ENCODE measurements at places on chromosomes 3 and 15. TPM values are rescaled to one million over a fixed set of nuclear protein-coding genes. Genes with fewer than 3 reads are reported as not detected.

MTHFS gene
- total RNA-seq: 19.2 TPM

TTC14 gene
- 27.2 TPM for total RNA-seq

DNA sequence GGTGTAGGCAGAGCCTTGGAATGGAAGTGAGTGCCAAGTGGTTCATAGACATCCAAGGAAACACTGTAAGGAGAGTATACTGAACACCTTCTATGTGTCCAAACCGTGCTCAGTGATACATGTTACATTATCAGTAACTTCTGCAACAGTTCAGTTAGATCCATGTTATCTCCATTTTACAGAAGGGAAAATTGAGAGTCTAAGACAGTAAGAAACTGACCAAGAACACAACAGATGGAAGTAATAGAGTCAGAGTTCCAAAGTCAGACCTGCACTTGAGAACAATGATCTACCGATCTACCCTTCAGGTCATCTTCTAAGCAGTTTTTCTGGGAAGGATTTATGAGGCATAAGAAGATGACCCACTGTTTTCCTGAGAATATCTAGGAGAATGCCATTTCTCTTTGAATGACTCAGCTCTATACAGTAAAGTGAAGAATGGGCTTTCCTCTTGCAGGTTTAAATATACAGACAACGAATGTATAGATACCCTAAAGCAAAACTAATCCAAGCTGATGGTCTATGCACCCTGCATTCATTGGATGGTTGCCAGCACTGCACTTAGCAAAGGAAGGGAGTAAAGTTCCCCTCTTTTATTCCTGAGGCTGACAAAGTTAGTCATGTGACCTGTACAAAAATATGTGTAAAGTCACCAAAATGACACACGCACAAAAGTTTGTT is 604.1 kb upstream of the MDFIC2 start:
- no peak for DNase-seq

KBTBD8 gene
- total RNA-seq: 1.9 TPM

DNA sequence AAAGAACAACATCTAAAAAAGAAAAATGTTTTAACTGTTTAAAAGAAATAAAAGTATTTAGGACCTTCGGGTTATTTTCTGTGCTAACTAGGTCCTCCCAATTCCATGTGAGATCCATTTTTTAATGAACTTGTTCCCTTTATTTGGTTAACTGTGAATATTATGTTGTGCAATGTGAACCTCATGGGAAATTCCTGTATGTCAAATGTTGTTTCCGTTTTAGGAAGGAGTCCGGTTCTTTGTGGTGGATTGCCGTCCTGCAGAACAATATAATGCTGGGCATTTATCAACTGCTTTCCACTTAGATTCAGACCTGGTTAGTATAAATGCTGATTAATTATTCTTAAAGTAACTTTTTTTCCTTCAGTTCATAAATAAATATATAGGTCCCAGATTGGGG is 35.5 kb upstream of the NIT2 start:
- DNase-seq: no peak

TIPARP gene
- 26.4 TPM for total RNA-seq

GRCh38 chr3:31534065-31534425 is 1.3 kb downstream of the STT3B start:
- DNase-seq: no peak

- no peak for DNase-seq
Measured at GRCh38 chr3:62249855-62250543, 123.4 kb downstream of the FEZF2 start.

DNA sequence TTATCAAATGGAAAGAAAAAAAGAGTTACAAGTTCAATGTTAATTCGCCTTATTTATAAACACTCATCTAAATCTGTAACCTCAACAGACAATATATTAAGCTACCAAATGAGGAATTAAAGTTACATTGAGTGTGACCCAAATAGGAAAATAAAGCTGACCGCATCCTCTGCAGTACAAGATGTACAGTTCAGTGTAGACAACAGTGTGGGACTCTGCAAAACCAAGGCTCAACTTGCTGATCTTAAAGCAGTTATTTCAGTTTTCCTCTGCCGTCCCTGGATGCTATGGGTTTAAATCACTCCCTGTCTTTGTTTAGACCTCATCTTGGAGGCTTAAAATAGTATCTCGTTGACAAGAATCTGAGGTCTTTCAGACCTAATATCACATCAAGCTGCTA is 458.8 kb downstream of the MECOM start:
- DNase-seq: no peak
